ENCODE measurements at places on chromosomes 11 and 22. TPM values are rescaled to one million over a fixed set of nuclear protein-coding genes. Genes with fewer than 3 reads are reported as not detected.

DNA sequence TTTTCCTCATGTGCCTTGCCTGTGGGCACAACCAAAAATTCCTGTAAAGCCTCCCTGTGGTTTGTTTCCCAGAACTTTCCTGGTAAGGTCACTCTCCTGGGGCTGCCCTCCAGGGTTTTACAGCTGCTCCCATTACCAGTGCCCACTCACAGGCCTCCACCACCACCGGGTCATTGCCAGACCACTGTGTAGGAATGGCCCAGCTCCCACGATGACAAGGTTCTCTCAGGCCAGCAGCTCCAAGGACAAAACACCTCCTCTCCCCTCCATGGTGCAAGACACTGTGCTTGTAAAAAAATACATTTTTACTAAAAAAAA is 96.1 kb upstream of the AKIP1 start:
- no peak for DNase-seq

DNA sequence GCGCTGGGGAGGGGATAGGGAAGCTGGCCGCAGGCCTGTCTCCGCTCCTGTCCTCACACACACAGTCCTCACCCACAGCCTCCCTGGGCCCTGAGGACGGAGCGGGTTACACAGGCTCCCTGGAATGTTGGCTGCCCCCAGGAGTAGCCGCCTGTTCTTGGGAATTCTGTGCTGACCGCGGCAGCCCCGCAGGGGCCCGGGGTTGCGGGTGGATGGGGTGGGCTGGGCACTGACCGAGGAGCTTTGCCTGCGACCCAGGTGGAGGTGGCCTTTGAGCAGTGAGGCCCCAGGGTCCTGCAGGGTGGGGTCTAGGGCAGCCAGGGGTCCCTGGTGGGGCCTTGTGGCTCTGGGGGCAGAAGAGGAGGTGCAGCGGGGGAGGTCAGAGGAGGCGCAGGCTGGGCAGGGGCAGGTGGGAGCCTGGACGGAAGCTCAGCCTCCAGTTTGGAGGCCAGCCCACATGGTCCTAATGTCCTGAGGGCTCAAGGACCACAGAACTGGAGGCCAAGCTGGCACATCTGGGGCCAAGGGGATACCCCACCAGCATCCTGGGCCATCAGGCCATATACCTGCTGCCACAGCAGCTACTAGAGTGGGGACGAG is 6.6 kb upstream of the MRGPRG start:
- no peak for DNase-seq

- no peak for DNase-seq
Observed at GRCh38 chr11:8096575-8096974, 15.6 kb downstream of the TUB start.

- DNase-seq = no peak
Observed at GRCh38 chr11:87353771-87354345, 316.1 kb downstream of the TMEM135 start.

DNA sequence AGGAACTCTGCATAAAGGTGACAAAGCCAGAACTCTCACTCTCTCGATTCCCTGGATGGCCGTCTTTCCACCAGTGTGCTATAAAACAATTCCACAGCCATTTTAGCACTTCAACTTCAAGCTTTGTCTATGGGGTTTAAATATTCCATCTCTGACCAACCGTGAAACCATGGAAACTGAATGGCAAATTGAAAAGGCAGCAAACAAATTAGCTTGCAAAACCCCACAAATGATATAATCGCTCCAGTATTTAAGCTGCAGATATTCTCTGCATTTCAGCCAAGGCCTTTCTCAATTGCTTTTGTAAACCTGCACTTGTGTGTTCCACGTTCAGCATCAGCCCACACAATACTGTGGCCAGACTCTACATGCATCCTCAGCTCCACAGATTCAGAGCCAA is 131.7 kb upstream of the ISX start:
- no peak for DNase-seq

DNA sequence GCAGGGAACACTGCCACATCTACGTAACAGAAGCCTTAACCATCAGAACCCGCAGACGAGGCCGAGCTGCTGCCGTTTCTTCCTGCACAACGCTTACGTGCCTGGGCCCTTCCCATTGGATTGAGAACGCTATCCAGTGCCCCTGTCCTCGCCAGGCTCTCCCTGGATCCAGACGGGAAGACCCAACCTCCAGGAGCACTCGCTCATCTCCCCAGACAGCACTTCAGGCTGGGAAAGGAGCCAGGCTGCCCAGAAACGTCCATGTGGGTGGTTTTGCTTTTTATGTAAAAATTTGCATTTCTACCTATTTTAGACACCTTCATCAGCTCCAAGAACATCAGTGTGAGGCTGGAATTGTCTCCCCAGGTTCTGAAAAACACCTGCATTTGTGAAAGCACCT is 7.3 kb upstream of the CRYBB3 start:
- DNase-seq = no peak

DNA sequence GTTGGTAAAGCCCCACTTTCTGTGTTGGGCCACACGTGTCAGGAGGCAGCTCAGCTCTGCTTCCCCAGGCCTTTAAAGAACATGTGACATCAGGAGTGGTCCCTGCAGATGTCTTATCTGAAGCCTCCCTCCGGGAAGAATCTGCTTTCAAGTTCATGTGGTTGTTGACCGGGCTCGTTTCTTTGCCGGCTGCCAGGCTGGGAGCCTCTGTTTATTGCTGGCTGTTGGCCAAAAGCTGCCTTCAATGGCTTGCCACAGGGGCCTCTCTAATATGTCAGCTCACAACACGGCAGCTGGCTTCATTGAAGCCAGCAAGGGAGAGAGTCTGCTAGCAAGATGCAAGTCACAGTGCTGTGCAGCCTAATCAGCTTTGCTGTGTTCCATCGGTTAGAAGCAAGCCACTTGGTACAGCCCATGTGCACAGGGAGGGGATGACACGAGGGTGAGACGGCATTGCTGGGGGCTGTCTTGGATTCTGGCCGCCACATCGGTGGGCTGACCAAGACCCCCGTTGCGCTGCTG is 14.6 kb downstream of the MRGPRF start:
- DNase-seq = peak; percentile 42

C11orf52 gene
- 9.8 TPM for total RNA-seq

ACR gene
- 4.5 TPM for total RNA-seq

LBHD1 gene
- total RNA-seq = 6.1 TPM

DGCR6 gene
- 3.1 TPM for total RNA-seq

HBG2 gene
- total RNA-seq = 1.0 TPM
